ENCODE measurements at places on chromosomes 7 and 10.

DNA sequence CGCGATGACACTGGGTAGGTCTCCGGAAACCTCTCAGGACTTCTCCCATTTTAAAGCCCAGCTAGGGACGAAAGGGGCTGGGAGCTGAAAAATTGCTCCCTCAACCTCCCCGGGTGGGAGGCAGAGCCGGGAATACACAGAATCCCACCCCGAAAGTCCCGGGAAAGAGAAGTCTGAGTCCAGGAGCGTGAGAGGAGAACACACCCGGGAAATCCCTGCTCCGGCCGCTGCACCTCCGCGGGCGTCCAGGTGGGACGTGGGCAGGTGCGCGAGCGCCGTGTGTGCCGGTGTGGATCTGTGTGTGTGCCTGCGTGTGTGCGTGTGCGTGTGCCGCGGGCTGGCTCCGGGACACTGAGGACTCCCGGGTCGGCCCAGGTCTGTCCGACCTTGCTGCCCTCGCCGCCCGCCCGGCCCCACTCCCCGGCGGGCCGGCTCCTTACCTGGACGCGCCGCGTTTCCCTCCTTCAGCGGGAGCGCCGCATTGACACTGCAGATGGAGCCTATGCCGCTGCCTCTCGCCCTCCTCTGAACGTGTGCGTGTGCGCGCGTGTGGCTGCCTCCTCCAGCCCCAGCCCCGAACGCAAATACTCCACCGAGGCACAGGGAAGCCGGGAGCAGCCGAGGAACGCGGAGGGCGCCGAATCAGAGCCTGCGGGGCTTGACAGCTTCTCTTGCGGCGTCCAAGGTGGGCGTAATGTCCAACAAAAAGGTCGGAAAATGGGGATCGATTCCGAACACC is at the start of gene PLXNA4:
PLXNA4 (minus strand) TSS at position 489 of the 739 bp plus-strand sequence. CDS start 67,777 bp downstream, outside the sequence.
- H3K4me1 ChIP-seq = peaks cover 14% of the 10 kb centered on the region
- no peak for DNase-seq
- no peak within 1 kb of the TSS for H3K4me3 ChIP-seq
- no peaks in the 10 kb centered on the region for H3K36me3 ChIP-seq

DNA sequence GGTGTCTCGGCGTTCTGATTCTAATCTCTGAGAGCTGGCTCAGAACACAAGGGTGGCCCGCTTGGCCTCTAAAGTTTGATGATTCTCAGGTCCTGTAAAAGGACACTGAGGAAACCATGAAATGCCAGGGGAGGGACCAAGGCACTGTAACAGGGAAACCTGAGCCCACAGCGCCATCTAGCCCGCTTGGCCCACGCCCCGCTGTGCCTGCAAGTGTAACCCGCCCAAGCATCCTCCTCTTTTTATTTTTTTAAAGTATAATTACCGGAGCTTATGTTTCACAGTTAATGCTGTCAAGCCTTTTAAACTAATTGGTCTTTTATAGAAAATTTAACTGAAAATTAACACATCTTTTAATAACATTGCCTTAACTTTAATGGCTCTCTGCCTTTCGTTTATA is 734.7 kb downstream of the KCNMA1 start:
- DNase-seq = no peak
- no peak overlapping the region for H3K4me3 ChIP-seq
- H3K4me1 ChIP-seq = peaks cover 1% of the 10 kb centered on the region
- no peaks in the 10 kb centered on the region for H3K36me3 ChIP-seq

DNA sequence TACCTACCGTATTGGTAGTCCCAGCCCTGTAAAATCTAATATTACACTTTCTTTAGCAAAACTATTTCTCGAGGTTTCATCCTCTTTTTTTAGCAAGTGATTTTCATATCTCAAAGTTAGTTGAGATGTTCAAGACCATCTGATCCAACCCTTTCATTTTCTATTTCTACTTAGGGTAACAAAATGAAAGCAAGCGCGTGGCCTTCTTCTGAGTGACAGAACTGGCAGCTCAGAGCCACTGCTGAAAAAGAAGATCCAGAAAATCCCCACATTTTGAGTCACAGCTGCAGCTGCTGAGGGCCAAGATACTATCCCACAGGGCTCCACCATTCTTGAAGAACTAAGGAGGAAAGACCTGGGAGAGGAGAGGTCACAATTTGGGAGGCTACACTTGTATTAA is 24.8 kb upstream of the ZNF800 start:
- no peak for DNase-seq
- H3K4me1 ChIP-seq = peaks cover 61% of the 10 kb centered on the region
- H3K27me3 ChIP-seq = no peaks in the 10 kb centered on the region
- peak overlapping the region; percentile 75 for H3K4me3 ChIP-seq

- DNase-seq = no peak
- peaks cover 2% of the 10 kb centered on the region for H3K4me1 ChIP-seq
- no peak overlapping the region for H3K27ac ChIP-seq
- peaks cover 62% of the 10 kb centered on the region for H3K36me3 ChIP-seq
- H3K27me3 ChIP-seq = no peaks in the 10 kb centered on the region
- no peak overlapping the region for H3K4me3 ChIP-seq
These were observed 29.3 kb upstream of the SH3PXD2A start for GRCh38 chr10:103884681-103885139.

DNA sequence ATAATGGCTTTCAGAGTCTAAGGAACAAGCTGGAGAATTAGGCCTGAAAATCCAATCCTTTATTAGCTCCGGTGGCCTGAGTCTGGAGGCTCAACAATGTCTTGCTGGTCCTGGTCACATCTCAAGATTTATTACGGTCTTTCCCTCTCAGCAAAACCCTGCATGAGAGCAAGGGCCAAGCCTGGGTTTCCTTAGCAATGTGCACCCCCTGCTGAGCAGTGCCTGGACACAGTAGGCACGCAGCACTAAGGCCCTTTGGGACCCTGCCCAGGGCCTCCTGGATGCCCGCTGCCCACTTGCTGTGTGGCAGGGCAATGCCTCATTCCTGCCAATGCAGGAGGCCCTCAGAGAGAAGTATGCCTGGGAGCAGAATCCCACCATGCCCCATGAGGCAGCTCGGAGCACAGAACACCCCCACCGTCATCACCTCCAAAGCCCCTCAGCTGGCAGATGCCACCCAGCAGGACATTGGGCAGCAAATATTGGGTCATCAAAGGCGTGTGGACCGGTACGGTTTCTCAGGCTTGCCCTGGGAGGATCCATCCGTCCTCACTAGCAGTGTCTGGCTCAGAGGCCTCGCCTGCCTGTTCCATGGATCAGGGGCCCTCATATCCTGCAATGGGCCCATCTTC is 156.4 kb downstream of the OAT start:
- no peaks in the 10 kb centered on the region for H3K36me3 ChIP-seq
- no peaks in the 10 kb centered on the region for H3K4me1 ChIP-seq

DNA sequence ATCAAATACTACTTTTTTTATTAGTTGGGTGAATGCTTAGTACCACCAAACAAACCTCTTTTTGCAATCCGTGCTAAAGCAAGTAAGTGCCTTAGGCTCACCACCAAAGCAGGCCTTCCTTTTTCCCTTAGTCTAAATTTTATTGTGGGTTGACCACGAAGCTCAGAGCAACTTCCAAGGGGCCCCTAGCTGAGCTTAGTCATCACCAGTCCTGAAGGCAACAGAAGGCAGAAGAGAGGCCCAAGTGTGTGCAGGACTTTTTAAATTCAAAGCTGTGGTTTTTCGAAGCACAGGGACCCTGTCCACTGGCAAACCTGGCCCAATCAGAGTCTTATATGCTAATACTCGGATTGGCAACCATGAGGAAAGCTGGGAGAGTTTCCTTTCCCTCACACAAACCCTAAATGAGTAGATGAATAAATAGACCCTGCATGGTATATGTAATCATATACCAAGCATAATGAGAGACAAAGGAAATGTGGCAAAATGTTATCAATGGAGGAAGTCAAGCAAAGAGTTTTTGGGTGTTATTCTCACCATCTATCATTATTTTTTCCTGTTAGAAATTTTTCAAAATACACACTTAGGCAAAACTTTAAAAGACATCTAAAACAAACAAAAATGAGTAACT is 453.2 kb upstream of the GALNT17 start:
- H3K27ac ChIP-seq = no peak overlapping the region
- H3K36me3 ChIP-seq = no peaks in the 10 kb centered on the region
- H3K4me1 ChIP-seq = peaks cover 14% of the 10 kb centered on the region
- no peaks in the 10 kb centered on the region for H3K27me3 ChIP-seq

DNA sequence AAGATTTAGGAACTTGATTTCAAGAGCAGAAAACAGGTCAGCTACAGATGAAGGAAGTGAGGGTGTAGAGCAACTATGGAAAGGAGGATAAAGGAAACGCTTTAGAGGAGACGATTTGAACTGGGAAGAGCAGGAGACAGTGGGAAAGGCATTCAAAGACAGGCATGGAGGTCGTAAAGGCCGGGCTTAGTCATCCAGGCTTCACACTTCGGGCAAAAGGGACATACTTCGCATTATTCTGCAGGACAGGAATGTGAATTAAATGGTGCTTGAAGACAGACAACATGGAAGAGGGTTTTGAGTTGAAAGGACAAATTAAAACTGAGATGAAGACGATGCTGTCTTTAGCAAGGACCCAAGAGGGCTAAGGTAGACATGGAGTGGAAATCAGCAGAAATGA is 8.1 kb downstream of the FAM171A1 start:
- DNase-seq = no peak
- H3K4me3 ChIP-seq = no peak overlapping the region
- peaks cover 32% of the 10 kb centered on the region for H3K27me3 ChIP-seq
- H3K27ac ChIP-seq = no peak overlapping the region

GRCh38 chr10:5468262-5469106 is 30.9 kb downstream of the CALML5 start:
- no peak for DNase-seq
- no peak overlapping the region for H3K4me3 ChIP-seq
- no peaks in the 10 kb centered on the region for H3K36me3 ChIP-seq

DNA sequence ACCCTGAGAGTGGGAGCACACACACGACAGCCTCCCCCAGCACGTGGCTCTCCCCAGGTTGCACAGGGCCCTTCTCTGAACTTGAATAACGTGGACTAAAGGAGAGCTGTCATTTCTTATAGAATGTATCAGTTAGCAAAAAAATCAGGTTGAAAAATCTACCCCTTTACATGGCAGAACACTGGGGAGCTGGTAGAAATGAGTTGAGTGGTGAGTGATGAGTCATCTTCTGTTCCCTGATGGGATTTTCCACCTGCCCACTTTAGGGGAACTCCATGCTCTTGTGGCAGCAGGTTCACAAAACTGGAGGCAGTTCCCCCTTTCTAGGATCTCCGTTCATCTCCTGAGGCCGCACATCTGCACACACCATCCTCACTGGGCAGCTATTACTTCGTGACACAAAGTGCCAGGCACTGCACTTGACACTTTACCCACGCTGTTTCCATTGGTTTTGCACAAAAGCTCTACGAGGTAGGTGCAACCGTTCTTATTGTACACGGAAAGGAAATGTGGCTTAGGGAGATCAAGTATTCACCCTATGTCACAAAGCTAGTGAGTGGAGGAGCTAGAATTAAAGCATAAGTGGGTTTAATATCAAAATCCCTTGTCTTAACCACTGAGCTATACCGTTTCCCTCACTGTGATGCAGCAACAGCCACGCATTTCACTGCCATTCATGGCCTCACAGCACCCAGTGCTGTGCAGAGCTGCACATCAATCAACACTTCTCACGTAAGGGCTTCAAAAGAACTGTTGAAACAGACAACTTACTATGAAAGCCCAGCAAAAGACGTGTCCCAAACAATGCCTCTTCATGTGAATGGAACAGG is 80.2 kb downstream of the RNF216 start:
- peaks cover 39% of the 10 kb centered on the region for H3K36me3 ChIP-seq
- peak overlapping the region; percentile 63 for H3K4me3 ChIP-seq
- peak overlapping the region; percentile 83 for H3K27ac ChIP-seq
- no peak for DNase-seq
- no peaks in the 10 kb centered on the region for H3K27me3 ChIP-seq
- peaks cover 72% of the 10 kb centered on the region for H3K4me1 ChIP-seq

Data from activated B cell treated with CpG ODN at 0.5 μM for 24 hours (primary cell).